ENCODE measurements at places on chromosomes 6 and 20. TPM values are rescaled to one million over a fixed set of nuclear protein-coding genes. Genes with fewer than 3 reads are reported as not detected.

PRPH2 gene
- total RNA-seq = 0.30 TPM

DDX39B gene
- total RNA-seq = 145 TPM

FGD2 gene
- 5.7 TPM for total RNA-seq

ANKRD6 gene
- 15.0 TPM for total RNA-seq

HNF4A gene
- not detected for total RNA-seq

DEFB132 gene
- not detected for total RNA-seq

NKAIN4 gene
- total RNA-seq = not detected

HLA-A gene
- 222 TPM for total RNA-seq

DNAH8 gene
- total RNA-seq = 0.03 TPM

TBXT gene
- not detected for total RNA-seq

YTHDF1 gene
- 21.1 TPM for total RNA-seq

TMC2 gene
- total RNA-seq = not detected

IFNGR1 gene
- total RNA-seq = 99.9 TPM

ZNF391 gene
- total RNA-seq = 0.51 TPM

All from Right ventricle myocardium superior (tissue), 1 donor.